ENCODE measurements at places on chromosomes 7 and 10.

GRCh38 chr10:131915990-131916766 lies 15.4 kb downstream of the PPP2R2D start:
- DNase-seq: no peak

DNA sequence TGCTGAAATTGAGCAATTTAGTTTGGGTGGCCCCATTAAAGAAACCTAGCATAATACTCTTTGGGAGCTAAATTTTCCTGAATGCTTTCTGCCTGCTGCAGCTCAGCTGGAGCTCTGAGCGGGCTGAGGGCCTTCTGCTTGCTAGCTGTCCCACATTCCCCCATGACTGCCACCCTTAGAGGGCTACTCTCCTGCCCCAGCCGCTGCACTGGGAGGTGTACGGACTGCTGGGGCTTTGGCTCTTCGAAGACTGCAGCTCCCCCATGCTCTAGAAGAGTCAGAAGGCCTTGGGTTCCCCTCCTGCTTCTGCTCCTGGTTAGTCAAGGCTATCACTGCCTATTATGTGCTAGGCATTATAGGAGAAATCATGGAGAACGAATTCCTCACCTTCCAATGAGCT lies 31.5 kb downstream of the BLVRA start:
- DNase-seq: no peak

GRCh38 chr10:32271617-32272016 lies 75.3 kb downstream of the EPC1 start:
- no peak for DNase-seq

DNA sequence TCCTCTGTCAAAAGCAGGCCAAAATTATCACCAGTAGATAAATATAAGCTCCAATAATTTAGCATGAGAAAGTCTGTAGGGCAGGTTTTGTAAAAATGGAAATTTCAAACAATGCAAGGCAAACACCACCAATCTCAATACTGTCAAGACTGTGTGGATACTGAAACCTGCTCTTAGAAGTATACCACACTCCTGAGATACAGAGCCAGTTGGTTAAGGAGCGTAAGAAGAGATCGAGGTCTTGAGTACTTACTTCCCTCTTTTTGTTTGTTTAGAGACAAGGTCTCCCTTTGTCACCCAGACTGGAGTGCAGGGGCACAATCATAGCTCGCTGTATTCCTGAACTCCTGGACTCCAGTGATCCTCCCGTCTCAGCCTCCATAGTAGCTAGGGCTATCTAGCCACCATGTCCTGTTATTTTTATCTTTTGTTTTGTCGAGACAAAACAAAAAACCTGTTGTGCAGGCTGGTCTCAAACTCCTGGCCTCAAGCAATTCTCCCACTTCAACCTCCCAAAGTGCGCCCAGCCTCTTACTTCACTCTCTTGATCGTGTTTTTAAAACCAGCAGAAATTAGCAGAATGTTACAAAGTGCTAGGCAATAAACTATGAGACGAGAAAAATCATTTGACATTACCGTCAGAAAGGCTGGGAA lies 205.7 kb downstream of the PARD3 start:
- no peak for DNase-seq

- DNase-seq: no peak
These were observed 34.3 kb downstream of the HTRA1 start for GRCh38 chr10:122495406-122496340.

GRCh38 chr10:12489806-12490205 lies 140.5 kb downstream of the CAMK1D start:
- DNase-seq: no peak

GRCh38 chr7:15719311-15719710 lies 32.8 kb upstream of the MEOX2 start:
- no peak for DNase-seq

GRCh38 chr10:124305131-124305530 lies 113.6 kb downstream of the OAT start:
- DNase-seq: no peak

- no peak for DNase-seq
These were observed 7.1 kb downstream of the TBX20 start for GRCh38 chr7:35246819-35247218.

DNA sequence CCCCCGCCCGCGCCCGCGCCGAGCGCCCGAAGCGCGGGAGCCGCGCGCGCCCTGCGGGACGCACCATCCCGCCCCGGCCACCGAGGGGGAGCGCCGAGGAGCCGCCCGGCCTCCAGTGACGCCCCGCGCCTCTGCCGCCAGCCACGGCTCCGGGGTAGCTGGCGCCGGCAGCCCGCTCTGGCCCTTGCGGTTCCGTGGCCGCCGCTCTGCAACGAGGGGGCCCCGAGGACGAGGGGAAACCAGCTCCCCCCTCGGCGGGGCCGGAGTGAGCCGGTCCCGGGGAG lies at the start of gene PAXIP1:
TSS of gene PAXIP1 (minus strand) at position 33 of the 284 bp plus-strand sequence. CDS start 195 bp downstream, outside the sequence.
- no peak for DNase-seq

DNA sequence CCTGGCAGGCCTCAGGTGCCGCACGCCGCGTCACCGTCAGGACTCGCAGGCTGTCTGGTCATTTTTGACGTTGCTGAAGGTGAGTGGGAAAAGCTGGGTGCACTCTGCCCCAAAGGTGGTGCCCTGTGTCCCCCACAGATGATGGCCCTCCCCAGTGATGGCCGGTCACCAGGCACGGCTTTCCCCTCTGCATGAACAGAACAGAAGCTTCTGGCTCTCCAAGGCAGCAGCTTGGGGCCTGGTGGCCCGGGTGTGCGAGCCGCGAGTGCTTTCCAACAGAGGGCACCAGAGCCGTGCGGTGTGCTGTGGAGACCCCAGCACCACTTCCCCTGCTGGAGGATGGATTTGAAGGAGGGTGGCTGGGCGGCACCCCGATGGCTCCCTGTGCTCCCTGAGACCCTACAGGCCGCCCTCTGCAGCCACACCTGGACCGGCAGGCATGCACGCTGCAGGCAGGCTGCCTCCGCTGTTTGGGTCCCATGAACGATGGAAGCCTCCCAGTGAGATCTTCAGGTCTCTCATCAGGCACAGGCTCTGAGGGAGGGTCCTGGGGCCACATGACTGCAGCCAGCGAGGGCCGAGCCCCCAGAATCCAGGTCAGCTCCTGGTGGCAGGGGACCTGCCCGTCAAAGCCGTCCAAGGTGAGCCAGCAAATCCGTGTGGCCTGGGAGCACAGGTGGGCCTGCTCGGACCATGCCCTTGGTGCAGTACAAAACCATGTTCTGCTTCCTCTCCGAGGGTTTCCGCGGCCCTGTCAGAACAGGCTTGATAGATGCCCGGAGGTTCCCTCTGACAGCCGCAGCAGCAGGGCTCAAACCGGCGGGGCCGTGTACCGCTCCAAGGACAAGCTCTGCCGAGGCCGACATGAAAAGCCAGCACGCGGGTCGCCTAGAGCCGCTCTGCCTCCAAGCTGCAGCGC lies 195.4 kb downstream of the EBF3 start:
- DNase-seq: no peak

GRCh38 chr10:113023017-113023416 lies 73.0 kb downstream of the TCF7L2 start:
- DNase-seq: no peak

GRCh38 chr7:83976302-83976701 lies 218.3 kb downstream of the SEMA3A start:
- DNase-seq: peak; percentile 10

Data from activated T-cell treated with anti-CD3 and anti-CD28 coated beads, Interleukin-2, amount 50 U/mL, for 72 hours (primary cell).